GM12892 (cell line): ENCODE measurements at places on chromosomes 12 and 14.

GRCh38 chr14:20988717-20989470, 886 bp upstream of the METTL17 start:
- no peak for DNase-seq

DNA sequence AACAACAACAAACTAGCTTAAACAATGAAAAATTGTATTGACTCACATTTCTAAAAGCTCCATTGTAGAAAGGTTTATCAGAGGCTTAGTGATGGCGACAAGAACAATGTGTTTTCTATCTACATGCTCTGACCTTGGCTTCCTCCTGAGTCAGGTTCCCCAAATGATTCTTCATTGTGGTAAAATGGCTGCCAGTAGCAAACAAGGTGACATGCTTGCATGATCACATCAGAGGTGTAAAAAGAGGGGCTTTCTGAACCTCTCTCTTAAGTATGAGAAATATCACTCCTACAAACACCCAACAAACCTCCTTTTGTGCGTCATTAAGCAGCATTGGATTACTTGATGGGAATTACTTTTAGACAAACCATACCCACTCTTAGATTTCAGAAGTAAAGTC, 252.4 kb upstream of the SYT1 start:
- DNase-seq: no peak

DNA sequence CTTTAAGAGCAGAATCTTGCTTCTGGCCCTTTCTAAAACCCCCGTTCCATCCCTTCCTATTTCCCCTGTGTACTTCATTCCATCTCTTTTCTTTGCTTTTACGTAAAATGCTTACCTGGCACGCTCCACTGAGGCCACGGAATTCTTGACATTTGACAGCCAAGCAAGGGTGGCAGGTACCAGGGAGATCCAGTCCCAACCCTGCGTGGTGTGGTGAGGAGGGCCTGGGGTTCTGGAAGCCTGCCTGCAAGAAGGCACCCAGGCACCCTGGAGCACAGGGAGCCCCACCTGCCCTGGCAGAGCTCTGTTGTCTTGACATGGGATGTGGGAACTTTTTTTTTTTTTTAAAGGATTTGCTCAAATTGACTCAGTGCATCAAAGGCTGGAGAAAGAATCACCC, 48.6 kb downstream of the ITPK1 start:
- no peak for DNase-seq

DNA sequence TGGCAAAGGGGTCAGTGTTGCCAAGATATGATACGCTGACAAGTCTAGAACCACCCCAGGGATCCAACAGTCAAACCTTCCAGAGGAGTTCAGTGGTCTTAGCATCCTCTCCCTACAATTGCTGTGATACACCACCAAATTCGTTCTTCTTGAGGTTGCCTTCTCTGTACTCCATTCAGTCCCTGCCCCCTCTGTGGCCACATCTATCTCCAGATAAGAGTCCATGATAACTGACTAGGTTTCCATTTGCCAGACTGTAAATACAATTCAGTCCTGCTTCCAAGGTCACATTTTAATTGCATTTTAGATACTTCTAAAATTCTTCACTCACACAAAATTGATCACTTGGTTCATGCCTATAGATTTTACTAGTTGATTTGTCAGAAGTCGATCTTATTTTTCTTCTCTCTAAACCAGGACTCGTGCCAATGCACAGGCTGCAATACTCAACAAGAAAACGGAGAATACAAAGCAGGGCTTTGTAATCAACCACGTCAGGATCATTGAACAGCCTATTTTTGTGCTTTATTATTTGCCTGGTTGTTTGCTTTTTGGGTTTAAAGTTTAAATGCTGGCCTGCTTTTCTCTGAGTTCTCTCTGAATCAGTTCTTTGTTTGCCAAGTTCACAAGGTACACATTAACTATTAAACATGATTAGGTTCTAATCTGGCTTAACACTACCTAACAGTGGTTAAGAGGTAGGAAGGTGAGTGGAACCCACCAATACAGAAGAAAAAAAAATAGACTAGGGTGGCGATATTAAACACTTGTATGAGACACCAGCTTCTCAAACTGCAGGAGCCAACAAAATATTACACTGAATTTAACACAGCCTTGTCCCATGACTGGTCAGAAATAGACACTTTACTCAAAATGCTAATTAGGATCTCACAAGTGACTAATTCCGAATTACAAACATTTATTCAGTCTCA, 5.3 kb upstream of the TSPAN8 start:
- no peak for DNase-seq

DNA sequence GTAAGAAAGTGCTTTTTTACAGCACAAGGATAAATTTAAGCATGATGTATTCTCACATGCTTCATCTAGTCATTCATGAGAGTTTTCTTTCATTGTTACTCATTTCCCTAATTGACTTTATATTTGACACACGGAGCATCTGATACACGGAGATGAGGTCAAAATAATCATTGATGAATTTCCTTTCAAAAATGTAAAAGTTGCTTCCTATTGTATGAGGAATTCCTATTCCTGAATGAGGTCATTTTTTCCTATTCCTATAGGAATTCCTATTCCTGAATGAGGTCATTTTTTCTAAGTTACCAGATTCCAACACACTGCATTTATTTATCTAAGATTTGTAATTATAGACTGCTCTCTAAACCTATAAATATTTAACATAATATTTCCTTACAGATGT, 316.7 kb upstream of the KITLG start:
- no peak for DNase-seq
